Ovary (tissue), 10 donors: ENCODE measurements at places on chromosomes 7 and 10.

- peak; percentile 13 for DNase-seq
These were observed 25.1 kb downstream of the VSTM4 start for GRCh38 chr10:49090189-49090575.

DNA sequence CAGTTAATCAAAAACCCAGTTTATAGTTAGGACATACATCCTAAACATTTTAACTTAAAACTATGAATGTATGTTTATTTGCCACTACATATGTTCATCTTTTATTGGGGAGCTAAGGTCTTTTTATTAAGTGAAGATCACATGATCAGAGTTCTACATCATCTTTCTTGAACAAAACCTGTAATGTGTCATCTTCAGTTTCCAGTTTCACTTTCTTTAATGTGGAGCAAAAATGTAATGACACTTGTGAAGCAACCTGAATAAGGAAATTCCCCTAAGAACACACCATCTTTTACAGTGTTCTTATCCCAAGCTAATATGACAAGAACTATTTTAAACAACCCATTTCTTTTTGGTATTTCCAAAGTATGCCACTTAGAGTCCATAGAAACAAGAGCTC is 166.7 kb upstream of the BET1 start:
- DNase-seq = no peak

GRCh38 chr10:108663587-108663986 is 1259.7 kb downstream of the XPNPEP1 start:
- DNase-seq = no peak

DNA sequence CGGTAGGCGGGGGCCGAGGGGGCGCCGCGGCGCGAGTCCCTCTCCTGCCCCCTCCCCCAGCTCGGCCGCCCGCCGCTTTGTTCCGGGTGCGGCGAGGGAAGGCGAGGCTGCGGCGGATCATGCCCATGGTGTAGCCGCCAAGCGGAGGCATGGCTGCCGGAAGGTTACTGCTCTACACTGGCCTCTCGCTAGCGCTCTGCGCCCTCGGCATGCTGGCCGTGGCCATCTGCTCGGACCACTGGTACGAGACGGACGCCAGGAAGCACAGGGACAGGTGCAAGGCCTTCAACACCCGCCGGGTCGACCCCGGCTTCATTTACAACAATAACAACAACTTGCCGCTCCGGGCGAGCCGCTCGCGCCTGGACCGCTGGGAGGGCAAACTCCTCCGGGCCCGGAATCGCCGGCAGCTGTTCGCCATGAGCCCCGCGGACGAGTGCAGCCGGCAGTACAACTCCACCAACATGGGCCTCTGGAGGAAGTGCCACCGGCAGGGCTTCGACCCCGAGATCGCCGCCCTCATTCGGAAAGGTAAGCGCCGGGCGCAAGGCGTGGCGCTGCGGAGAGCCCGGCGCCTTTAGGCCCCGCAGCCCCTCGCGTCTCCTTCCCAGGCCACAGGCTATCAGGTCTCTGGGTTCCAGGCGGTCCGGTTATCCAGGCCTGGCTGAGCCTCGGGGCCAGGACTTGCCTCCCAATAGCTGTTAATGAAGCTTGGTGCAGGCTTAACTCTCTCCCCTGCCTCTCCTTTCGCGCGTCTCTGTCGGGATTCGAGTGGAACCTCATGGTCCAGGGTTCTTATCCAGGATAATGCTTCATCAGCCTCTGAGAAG is 513 bp downstream of the TMEM178B start:
- DNase-seq = no peak

- no peak for DNase-seq
These were observed 35.4 kb upstream of the KNDC1 start for GRCh38 chr10:133124357-133125211.

GRCh38 chr10:43076311-43076875 is 476 bp upstream of the RET start:
- DNase-seq = no peak

GRCh38 chr10:5782174-5782573 is 31.1 kb downstream of the GDI2 start:
- DNase-seq = no peak

- peak; percentile 85 for DNase-seq
These were observed 36.6 kb upstream of the CALD1 start for GRCh38 chr7:134742688-134743350.

DNA sequence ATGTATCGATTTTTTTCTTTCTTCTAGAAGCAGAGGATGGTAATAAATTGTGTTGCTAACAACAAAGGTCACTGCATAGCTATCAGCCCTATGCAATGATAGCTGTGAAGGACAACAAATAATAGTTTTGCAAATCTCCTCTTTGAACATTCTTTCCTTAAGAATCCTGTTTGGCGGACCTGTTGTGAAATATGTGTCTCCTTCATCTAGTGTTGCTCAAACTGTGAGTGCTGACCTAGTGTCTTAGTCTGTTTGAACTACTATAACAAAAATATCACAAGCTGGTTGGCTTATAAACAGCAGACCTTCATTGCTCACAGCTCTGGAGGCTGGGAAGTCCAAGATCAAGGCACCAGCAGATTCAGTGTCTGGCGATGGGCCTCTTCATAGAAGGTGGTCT is 53.7 kb downstream of the CAV1 start:
- no peak for DNase-seq

DNA sequence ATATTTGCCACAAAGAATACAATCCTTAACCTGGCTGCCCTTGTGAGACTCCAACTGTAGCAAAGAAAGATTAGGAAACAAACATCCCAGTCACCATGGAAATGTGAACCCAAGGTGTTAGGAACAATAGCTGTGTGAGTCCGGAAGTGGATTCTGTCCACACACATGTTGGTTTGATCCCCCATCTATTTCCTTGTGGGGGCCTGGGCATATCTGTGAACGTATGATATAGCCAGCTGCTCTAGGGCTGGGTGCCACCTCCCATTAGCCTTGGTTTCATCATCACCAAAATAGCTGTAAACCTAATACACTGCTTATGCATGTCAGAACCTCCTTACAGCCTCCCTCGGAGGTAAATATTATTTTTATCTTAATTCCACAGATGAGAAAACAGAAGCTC is 26.4 kb downstream of the GRK5 start:
- no peak for DNase-seq

DNA sequence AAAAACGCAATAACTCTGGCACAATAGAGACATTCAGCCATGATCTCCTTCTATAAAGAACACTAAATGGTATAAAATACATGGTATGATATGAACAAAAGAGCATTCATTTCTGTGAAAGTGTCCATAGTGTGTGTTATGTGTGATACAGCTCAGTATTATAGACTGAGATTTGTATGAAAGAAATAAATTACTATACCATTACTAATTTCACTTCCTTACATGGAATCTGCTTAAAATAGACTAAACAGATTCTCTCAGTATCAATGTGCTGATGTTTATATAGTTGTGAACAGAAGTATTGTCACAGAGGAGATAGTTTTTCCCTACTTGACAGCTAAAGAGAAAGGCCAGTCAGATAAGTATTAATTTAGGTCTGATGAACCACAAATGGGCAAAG is 10.8 kb downstream of the SEMA3A start:
- DNase-seq = no peak

DNA sequence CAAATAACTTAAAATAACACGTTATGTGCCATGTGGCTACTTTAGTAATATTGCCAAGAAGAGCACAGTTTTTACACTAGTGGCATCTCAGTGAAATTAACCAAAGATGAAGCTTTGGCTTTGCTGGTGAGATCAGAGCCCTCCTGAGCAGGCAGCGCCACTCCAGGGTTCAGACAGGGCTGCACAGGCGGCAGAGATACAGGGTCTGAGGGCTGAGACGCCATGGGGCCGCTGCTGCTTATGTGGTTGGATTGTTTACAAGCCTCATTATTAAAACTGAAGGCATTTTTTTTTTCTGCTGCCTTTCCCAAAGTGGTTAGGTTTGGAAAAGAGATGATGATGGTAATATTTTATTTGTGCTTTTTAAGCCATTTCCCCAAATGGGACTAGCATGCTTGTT is 68.8 kb upstream of the DNAJB6 start:
- no peak for DNase-seq

GRCh38 chr10:107889105-107889504 is 724.6 kb upstream of the SORCS1 start:
- DNase-seq = no peak

DNA sequence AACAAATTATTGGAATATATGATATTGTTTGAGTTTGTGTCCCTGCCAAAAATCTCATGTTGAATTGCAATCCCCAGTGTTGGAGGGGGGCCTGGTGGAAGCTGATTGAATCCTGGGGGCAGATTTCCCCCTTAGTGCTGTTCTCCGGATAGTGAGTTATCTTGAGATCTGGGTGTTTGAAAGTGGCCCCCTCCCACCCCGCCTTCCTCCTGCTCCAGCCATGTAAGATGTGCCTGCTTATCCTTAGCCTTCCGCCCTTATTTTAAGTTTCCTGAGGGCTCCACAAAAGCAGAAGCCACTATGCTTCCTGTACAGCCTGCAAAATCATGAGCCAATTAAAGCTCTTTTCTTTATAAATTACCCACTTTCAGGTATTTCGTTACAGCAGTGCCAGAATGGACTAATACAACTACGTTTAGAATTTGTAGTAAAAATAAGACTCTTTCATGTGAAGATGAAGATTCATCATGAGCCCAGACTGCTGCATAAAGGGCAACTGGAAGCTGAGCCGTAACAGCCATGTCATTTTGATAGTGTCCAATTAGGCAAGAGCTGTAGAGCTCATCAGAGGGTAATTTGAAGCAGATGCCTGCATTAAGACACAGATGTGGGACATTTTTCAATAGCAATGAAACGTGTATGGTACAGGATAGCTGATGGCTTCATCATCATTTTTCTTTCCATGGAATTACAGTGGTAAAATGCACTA is 1007.2 kb downstream of the REEP3 start:
- DNase-seq = no peak

- DNase-seq = no peak
These were observed 5.7 kb upstream of the VWC2 start for GRCh38 chr7:49767719-49768118.

DNA sequence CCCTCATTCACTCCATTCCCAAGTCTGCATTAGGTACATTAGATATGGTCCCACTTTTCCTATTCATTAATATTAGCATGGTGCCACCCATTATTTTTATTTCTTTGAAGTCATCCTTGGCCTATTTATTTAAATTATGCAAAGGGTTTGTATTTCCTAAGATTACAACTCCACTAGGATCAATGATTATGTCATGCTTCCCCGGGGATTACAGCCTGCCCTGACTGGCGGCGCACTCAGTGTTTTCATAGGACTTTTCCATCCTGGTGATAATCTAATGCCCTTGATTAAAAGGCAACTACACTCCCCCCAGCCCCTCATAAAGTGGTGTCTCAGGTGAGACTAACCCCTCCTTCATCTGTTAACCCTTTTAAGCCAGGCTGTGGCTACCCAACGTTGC is 187.2 kb downstream of the POU6F2 start:
- no peak for DNase-seq

DNA sequence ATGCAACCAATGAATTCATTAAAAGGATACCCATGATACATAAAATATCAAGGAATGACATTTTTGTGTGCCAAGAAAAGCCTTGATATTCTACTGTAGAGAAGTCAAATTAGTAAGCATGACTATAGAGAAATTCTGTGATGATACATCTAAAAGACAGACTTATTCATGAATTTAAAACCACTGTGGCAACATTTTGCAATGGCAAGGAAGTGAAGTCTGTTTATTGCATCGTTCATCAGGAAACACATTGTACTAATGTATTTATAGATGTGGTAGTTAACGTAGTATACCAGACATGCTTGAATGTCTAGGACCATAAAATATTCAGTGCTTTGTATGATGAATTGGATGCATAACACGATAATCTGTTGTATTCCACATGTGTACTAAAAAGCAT is 9.3 kb upstream of the CLEC5A start:
- no peak for DNase-seq

- DNase-seq = no peak
These were observed 66.1 kb downstream of the SNX10 start for GRCh38 chr7:26357799-26358151.

GRCh38 chr10:128001849-128002248 is 94.9 kb downstream of the PTPRE start:
- no peak for DNase-seq

- DNase-seq = no peak
These were observed 182.8 kb upstream of the ANKRD30A start for GRCh38 chr10:36942616-36943015.

DNA sequence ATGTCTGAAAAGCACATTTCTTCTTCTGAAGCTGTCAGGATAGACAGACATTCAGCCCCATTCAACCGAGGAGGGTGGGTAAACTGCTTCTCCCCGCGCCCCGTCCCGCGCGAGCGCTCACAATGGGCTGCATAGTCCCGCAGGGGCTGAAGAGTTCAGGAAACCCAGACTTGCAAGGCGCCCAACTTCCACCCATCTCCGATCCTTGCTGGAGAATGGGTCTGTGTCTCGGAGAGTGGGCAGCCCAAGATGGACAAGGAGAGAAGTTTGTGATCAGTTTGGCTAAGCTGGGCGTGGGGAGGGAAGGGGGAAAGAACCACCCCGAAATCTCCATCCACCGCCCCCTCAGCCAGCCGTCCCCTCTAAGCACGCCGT is 686 bp downstream of the AASS start:
- DNase-seq = peak; percentile 17

DNA sequence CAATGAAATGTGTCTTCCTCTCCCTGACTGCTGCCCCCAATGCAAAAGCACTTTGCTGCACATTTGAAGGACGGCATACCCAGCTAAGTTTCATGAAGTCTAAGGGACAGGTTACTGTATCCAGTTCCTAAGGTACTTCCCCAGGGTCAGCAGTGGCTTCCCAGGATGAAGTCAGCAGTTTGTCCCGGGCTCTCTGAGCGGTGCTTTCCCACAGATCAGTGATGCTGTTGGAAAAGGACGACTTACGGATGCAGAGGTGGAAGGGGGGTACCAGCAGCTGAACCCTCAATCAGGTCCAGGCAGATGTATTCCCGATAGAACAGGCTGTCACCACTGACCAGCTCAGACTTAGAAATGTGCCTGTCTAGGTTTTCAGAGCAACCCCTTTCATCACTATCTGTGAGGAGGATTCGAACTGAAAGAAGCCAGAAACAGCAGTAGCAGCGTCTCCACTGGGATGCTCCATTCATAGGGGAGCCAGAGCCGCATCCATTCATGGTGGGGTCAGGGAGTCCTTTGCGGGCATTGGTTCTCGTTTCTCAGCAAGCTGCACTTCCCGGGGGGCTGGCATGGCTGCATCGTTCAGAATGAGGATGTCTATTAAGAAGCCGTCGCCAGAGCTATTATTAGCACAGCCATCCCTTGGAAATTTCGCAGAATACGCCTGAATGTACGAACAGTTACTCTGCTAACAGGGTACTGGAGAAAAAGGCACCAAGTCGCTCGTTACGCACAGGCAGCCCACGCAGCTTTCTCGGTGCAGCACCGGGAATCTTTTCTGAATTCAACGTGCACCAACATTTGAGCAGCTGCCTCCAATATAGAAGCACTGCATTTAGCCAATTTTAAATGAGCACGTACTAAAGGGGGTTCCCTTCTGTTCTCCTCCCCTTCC is 303.7 kb downstream of the PRPF18 start:
- DNase-seq = no peak

DNA sequence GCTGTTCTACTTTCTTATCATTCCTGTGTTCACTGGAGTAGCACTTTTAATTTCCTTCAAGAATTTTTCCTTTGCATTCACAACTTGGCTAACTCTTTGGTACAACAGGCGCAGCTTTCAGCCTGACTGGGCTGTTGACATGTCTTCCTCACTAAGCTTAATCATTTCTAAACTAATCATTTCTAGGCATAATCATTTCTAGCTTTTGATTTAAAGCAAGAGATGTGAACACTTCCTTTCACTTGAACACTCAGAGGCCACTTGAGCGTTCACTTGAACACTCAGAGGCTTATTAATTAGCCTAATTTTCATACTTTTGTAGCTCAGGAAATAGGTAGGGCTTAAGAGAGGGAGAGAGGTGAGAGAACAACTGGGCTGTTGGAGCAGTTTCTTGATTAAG is 15.9 kb downstream of the C10orf90 start:
- DNase-seq = no peak

- no peak for DNase-seq
These were observed 13.4 kb downstream of the AKR1C2 start for GRCh38 chr10:4990217-4990616.
